ENCODE measurements at places on chromosomes 13 and 19. TPM values are rescaled to one million over a fixed set of nuclear protein-coding genes. Genes with fewer than 3 reads are reported as not detected.

GRCh38 chr13:27006519-27007161, 165.0 kb downstream of the USP12 start:
- DNase-seq = no peak

- peak; percentile 93 for DNase-seq
Measured at GRCh38 chr19:10565567-10566407, at the start of gene KRI1. Gene KRI1 (minus strand): TSS chr19:10566010. CDS start chr19:10565999, 11 bp downstream.

DNA sequence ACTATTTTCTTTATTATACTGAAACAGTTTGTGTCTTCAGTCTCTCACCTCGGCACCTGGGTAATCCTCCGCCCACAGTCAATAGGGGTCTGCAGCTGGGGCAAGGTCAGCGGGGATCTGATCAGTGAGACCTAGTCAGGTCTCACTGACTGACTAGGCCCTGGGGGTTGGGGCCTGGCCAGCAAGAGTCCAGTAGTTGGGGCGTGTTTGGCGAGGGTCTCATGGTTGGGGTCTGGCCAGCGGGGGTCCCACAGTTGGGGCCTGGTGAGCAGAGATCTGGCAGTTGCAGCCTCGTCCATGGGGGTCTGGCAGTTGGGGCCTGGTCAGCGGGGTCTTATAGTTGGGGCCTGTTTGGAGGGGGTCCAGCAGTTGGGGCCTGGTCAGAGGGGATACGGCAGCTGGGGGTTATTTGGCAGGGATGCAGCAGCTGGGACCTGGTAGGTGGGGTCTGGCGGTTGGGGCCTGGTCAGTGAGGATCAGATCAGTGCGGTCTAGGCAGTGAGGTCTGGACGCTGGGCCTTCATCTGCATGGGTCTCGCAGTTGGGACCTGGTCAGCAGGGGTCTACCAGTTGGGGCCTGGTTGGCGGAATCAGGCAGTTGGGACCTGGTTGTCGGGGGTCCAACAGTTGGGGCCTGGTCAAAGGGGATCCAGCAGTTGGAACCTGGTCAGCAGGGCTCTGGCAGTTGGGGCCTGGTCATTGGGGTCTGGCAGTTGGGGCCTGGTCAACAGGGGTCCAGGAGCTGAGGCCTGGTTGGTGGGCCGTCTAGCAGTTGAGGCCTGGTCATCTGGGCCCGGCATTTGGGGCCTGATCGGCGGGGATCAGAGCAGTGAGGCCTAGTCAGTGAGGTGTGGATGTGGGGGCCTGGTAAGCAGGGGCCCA, 61.1 kb upstream of the TPM4 start:
- no peak for DNase-seq

DNA sequence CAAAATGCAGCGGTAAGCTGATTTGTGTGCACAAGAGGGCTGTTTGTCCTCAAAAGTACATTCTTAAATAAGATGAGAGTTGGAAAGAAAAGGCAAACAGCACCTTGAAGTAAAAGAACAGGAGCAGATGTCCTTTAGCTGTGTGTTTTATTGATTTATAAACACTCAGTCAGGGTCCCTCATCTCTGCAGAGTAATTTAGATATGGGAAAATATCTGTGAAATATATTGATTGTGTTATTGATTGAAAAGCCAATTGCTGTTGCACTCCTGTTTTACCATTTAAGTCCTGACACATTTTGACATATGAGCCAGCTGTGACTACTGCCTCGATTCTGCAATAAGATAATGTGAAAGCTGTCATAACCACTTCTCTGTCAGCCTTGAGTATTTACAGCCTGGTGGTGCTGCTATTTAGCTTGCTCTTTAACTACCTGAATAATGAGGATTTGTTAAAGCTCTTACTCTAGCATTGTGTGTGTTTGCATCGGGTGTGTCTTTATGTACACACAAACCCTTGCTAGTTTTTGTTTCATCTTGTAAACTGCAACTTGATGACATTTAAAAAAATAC, 550.1 kb downstream of the DACH1 start:
- DNase-seq = no peak

DNA sequence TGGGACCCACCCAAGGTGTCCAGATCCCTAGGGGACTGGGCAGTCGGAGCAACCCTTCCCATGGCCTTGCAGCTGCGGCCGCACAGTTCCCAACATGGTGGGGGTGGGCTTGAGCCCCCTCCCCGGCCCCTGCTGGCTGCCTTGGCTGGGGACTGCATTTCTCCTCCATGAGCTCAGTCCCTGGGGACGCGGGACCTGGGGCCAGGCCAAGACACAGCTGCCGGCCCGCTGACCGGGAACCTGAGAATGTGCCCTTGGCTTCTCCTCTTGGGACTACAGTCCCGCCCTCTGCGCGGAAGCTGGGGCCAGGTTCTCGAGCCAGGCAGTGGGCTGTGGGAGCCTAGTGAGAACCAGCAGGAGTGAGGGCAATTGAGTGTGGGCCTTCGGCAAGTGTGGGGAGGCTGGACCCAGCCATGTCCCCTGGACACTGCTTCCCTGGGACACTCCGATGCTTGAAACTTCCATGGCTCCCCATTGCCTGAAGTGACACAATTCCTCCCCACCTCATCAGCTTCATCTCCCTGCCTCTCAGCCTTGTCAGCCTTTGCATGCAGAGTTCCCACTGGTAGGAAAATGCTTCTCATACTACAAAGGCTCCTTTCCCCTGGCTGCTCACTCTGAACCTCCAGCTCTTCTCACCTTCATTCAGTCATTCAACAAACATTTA, 13.1 kb upstream of the NOTCH3 start:
- no peak for DNase-seq

DNA sequence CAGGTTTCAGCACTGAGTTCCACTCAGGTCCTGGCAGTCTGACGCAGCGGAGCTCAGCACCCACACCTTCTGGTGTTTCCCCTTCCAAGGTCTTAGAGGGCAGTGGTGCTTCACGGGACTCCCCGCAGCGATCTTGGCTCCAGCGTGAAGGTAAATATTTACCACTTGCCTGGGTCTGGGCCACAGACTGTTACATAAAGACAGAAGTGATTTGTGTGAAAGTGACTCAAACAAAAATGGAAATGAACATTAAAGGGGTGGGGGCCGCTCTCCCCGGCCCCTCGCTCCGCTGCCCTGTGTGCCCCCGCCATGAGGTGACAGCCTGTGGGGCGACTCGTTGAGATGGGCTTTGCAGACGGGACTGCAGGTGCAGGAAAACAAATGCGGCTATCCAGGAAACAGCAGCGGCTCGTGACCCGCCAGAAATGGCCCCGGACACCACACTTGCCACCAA, 55.0 kb downstream of the GGACT start:
- peak; percentile 31 for DNase-seq

DNA sequence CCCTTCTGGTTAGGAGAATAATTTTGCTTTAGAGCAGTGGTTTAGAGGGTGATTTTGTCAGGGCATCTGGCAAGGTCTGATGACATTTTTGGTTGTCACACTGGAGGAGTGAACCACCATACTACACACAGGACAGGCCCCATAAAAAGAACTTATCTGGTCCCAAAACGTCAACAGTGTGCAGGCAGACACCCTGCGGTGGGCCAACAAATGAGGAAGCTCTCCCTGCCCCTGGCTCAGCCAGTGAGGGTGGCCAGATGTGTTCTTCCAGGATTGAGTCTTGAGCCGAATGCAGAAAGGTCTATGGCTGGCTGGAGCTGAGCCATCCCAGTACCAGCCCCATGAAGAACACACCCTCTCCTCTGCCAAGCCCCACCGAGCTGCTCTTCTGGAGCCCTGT, 149.2 kb downstream of the MIPEP start:
- DNase-seq = no peak

DNA sequence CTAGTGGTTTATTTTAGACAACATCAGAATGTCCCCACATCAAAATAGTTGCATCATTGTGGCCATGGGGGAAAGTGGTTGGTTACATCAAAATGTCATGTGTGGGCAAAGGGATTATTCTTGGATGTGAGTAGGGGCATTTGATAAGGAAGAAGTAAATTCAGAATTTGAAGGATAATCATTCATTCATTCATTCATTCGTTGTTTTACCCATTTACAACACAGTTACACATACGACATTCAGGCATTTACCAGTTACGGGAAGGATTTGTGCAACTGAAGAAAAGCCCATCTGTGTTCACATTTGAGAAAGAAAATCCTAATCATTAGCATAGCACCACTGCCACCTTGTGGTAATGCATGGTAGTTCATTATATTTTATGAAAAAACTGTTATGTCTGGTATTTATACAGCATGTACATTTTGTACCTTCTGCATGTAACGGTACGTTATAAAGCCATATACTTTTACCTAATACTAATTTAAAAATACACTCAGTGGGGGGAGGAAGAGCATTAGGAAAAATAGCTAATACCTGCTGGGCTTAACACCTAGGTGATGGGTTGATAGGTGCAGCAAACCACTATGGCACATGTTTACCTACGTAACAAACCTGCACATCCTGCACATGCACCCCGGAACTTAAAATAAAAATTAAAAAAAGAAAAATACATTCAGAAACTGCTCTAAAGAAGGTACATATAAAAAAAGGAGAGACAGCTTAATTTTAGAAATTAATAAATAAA, 62.1 kb downstream of the DGKH start:
- peak; percentile 54 for DNase-seq

DNA sequence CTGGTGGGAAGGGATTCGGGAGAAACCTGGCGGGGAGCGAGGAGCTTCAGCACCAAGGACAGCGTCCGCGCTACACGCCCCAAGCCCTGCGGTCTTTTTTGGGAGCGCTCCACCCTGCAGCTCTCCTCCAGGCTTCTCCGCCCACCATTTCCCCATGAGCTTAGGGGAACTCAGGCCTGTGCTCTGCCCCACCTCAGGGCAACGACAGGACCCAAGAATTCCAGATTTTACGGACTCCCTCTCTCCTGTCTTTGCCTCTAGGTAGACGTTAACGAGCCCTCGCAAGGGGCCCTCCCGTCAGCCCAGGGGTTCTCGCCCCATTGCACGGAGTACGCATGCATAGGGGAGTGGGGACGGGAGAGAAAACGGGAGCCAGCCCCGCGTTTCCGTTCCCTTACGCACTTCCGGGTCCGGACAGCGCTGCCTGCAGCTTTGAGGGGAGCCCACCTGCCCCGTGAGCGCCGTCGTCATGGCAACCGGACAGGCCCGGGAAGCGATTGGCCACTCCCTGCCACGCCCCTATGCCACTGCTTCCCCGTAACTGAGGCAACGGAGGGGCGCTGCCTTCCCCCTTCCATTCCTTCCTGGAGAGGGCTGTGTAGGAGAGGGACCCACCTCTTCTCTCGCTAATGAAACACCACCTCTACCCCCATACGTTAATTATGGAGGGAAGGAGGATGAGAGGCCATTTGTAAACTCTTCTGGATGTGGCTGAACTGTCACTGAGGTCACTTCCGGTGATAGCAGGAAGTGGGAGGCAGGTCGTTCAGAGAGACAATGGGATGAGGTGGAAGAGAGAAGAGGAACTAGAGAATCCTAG, 20.8 kb downstream of the NOVA2 start:
- DNase-seq = no peak

GRCh38 chr13:105202354-105202753, 1333.1 kb downstream of the EFNB2 start:
- no peak for DNase-seq

DNA sequence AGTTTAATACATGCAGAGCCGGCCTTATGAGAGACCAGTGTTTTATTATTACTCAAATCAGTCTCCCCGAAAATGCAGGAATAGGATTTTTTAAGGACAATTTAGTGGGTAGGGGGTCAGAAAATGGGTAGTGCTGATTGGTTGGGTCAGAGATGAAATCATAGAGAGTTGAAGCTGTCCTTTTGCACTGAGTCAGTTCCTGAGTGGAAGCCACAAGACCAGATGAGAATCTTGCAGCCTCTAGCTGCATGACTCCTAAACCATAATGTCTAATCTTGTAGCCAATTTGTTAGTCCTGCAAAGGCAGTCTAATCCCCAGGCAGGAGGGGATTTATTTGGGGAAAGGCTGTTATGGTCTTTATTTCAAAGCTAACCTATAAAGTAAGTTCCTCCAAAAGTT, 1163.9 kb downstream of the DIAPH3 start:
- DNase-seq = no peak

GRCh38 chr19:41957838-41958366, 1.2 kb downstream of the RABAC1 start:
- DNase-seq = peak; percentile 81

DNA sequence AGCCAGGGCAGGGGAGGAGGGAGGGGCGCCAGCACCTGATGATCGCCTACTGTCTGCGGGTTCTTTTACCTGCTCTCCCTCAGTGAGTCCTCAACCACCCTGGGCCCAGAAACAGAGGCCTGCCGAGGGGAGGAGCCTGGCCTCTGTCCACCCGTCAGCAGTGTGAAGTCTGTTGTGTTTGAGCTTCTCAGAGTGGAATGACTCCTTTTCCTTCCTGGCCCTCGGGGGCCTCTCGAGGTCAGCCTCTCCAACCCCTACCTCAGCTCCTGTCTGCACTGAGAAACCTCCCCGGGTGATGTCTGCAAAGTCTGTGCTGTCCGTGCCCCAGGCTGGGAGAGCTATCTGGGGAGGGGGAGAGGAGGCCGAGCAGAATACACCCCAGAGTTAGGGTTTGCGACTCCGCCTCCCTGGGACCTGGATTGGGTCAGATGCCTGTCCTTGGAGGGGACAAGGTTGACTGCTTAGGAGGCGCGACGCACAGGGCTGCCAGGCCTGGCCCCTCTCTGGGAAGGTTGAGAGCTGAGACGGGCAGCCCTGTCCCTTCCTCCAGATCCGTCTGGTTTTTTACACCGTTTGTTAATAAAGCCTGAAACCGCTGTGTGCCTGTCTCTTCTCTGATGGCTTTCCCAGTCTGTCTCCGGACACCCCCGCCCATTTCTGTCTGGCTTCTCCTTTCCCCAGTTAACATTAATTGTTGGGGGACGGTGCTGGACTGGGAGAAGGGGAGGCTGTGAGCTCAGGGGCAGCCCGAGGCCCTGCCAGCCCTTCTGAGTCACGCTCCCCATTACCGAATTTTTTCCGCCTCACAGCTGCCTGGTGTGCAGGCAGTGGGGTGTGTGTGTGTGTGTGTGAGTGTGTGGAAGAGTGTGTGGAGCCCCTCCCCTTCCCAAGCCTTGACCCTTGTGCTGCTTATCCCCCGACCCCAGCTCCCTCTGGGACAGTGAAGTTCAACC, 989 bp upstream of the SSC5D start:
- peak; percentile 23 for DNase-seq

DNA sequence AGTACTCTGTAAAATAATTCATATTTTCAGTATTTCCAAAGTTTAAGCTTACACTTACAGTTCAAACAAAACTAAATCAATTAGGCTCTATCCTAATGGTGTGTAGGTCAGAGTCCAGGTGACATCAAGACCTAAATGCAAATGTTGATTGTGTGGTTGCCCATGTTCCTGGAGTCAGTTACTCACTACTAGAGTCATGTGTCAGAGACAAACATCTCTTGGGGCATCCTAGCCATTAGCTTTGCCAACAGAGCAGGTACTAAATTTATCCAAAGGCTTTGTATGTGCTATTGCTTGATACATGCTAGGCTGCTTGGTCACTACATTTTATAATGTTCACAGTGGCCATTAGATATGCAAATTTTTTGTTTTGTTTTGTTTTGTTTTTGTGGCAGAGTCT, 11.7 kb downstream of the SPRY2 start:
- no peak for DNase-seq

The CAPN12 gene
- 20.4 TPM for polyA plus RNA-seq

The RFXAP gene
- polyA plus RNA-seq = 7.9 TPM

The RAB3D gene
- 16.1 TPM for polyA plus RNA-seq

The TINCR gene
- polyA plus RNA-seq = 0.30 TPM

The CGB5 gene
- not detected for polyA plus RNA-seq

The ANGPTL8 gene
- 243 TPM for polyA plus RNA-seq

The USP12 gene
- 9.8 TPM for polyA plus RNA-seq

The C1QTNF9 gene
- polyA plus RNA-seq = not detected

The ALDH16A1 gene
- 8.4 TPM for polyA plus RNA-seq

The LILRB1 gene
- not detected for polyA plus RNA-seq

The PDE4C gene
- 17.9 TPM for polyA plus RNA-seq

The KLK12 gene
- not detected for polyA plus RNA-seq

The SIGLEC11 gene
- not detected for polyA plus RNA-seq

Data from HepG2 (cell line).